B cell (primary cell): ENCODE measurements at places on chromosomes 2 and 18.

DNA sequence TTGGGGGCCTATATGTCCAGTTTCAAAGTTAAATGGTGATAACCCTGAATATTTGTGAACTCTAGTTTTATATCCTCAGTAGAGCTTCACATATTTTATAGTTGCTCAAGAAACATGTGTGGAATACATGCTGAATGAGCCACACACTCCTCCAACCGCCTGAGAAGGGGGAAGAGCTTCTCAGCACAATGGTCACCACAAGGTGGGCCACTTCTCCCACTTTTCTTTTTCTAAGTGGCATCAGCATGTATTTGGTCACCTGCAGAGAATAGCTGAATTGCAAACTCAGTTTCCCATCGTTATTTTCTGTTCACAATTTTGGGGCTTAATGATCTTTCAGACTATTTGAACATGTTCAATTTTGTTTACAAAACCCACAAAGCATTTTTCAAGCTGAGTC, 340.5 kb downstream of the PARD3B start:
- no peak for DNase-seq

DNA sequence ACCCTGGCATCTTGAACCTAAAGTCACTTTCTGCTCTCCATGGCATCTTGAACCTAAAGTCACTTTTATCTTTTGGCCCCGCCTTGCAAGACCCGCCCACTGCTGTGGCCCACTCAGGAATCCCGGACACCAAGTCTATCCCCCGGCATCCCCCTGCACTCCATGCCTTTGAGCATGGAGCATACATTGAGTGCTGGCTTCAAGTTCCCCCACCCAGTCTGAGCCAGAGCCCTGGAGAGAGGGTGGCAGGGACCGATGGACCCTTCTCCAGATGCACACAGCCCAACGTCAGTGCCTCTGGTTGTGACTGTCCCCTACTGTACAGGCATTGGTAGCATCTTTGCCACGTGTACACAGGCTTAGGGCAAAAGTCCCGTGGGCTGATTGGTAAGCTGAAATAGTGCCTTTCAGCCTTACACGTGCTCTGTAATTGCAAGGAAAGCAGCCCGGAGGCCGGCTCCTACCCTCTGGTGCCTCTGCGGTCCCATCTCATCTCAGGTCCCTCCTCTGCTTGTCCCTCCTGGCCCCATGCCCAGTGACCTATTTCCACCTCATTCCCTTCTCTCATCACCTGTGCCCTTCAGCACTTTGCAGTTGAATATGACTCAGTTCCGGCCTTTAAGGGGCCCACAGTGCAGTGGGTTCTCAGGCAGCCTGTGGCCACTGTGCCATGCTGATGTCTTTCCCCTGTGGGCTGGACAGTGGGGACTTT, 154.0 kb downstream of the INHBB start:
- no peak for DNase-seq

DNA sequence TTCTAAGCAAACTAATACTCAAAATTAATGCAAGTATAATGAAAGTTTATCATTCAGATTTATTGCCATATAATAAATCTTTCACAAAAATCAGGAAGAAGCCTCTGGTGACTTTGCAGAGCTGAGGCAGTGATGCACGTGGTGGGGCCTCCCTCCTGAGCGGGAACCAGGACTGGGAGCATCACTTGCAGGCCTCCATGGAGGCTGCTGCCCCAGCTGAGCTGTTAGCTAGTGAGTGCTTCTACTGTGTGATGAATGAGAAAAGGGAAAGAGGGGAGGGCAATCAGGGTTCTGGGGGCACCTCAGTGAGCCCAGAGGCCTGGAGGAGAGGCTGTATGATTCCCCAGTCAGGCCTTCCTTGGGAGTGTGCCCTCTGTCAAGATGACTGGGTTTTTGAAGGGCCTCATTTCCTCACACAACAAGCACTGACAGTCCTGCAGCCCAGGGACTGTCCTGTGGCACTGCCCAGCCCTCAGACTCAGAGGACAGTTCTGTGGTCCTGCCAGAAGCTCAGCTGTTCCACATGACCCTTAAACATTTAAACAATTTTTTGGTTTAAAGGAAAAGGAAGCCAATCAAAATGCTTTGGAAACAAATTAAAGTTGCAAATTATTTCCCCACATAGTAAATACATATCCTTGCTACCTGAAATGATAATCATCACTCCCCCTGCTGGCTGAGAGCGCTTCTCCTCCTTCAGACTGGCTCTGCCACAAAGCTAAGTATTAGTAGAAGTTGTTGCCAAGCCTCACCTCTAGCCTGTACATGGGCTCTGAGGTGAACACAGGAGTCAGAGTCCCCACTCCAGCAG, 90.9 kb upstream of the SMAD7 start:
- peak; percentile 54 for DNase-seq

- no peak for DNase-seq
Observed at GRCh38 chr2:64211276-64211921, 67.2 kb upstream of the PELI1 start.

- DNase-seq = no peak
Observed at GRCh38 chr2:24176326-24176725, 1.5 kb downstream of the FAM228A start.

DNA sequence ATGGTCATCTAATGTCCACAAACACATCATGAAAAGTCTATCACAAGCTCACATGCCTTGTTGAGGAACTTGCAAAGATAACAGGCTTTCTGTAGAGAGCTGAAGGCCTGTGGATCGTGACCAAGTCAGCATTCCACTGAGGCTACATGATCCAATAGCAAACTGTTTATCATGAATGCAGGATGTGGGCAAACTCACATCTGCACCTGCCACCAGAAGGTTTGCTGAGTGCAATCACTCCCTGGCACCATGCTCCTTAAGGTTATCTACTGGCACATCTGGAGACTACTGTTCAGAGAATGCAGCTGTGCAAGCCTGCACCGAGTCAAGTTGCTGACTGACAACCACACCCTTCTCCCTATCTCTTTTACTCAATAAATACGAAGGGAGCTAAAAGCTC, 67.3 kb upstream of the ACAA2 start:
- DNase-seq = no peak

GRCh38 chr2:37389989-37390765, 45.7 kb downstream of the QPCT start:
- DNase-seq = peak; percentile 91

GRCh38 chr2:101782427-101782792, 84.9 kb downstream of the MAP4K4 start:
- no peak for DNase-seq

- DNase-seq = peak; percentile 31
Observed at GRCh38 chr2:101114815-101115214, 36.4 kb downstream of the TBC1D8 start.

- no peak for DNase-seq
Observed at GRCh38 chr2:165629776-165630175, 160.3 kb downstream of the CSRNP3 start.

DNA sequence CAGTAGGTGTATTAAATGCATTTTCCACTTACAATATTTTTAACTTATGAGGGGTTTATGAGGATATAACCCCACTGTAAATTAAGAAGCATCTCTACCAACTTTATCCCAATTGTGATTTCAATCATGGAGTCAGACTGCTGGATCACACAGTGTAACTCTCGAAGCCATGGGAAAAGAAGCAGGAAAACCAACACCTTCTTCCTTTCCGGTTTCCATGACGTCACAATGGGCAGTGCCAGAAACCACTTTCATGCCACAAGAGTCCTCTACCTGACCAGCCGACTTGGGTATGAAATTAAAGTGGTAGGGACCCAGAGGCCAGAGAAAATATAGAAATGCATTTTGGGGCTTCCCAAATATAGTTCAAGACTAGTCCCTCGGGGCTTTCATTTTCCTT, 4.2 kb downstream of the RNF152 start:
- DNase-seq = no peak

- DNase-seq = no peak
Observed at GRCh38 chr18:8065284-8065683, 498.2 kb downstream of the PTPRM start.

- DNase-seq = no peak
Observed at GRCh38 chr2:235303499-235304291, 190.1 kb upstream of the AGAP1 start.
